ENCODE measurements at places on chromosomes 6 and 20. TPM values are rescaled to one million over a fixed set of nuclear protein-coding genes. Genes with fewer than 3 reads are reported as not detected.

Gene ZBP1
- not detected for total RNA-seq

Gene MED20
- total RNA-seq = 24.5 TPM

Gene POPDC3
- 29.2 TPM for total RNA-seq

Gene SCRT2
- not detected for total RNA-seq

Gene GSTA2
- not detected for total RNA-seq

Gene OPN5
- total RNA-seq = not detected

Gene C4B
- total RNA-seq = 8.8 TPM

Gene WFDC5
- not detected for total RNA-seq

GRCh38 chr6:23533944-23534343 is 592.1 kb upstream of the NRSN1 start:
- no peaks in the 10 kb centered on the region for H3K36me3 ChIP-seq
- no peak overlapping the region for H3K4me3 ChIP-seq
- DNase-seq = no peak
- H3K27ac ChIP-seq = no peak overlapping the region

- DNase-seq = no peak
- H3K4me1 ChIP-seq = peaks cover 17% of the 10 kb centered on the region
- H3K27ac ChIP-seq = no peak overlapping the region
- H3K27me3 ChIP-seq = no peaks in the 10 kb centered on the region
- no peaks in the 10 kb centered on the region for H3K36me3 ChIP-seq
- no peak overlapping the region for H3K4me3 ChIP-seq
Measured at GRCh38 chr20:1334370-1334731, 5.4 kb upstream of the SDCBP2 start.

GRCh38 chr20:12306107-12306506 is 388.4 kb downstream of the BTBD3 start:
- no peak overlapping the region for H3K4me3 ChIP-seq
- no peak overlapping the region for H3K27ac ChIP-seq
- H3K4me1 ChIP-seq = no peaks in the 10 kb centered on the region
- no peaks in the 10 kb centered on the region for H3K27me3 ChIP-seq

GRCh38 chr6:21987501-21987957 is 309.3 kb downstream of the PRL start:
- H3K27ac ChIP-seq = no peak overlapping the region
- no peak for DNase-seq
- H3K4me1 ChIP-seq = peaks cover 4% of the 10 kb centered on the region
- H3K36me3 ChIP-seq = no peaks in the 10 kb centered on the region

DNA sequence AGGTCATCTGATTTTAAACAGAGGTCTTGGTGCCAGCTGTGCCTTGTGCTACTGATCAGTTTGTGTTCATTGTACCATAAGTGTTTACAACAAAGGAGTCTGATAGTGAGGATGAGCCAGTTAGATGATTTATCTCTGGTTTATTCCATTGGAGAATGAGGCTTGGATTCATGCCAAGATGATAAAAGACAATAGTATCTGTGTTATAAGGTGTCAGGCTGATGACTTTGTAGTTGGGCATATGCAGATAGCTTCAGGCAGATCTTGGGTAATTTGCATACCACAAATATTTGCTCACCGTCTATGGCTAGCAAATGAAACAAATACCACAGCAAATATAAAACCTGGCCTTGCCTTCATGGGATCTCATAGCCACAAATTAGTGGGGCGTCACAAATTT is 43.3 kb upstream of the PHACTR2 start:
- H3K4me3 ChIP-seq = no peak overlapping the region
- no peaks in the 10 kb centered on the region for H3K36me3 ChIP-seq
- no peaks in the 10 kb centered on the region for H3K27me3 ChIP-seq
- no peak overlapping the region for H3K27ac ChIP-seq

GRCh38 chr20:38620441-38620840 is 18.8 kb downstream of the ARHGAP40 start:
- H3K4me3 ChIP-seq = no peak overlapping the region
- H3K36me3 ChIP-seq = no peaks in the 10 kb centered on the region
- DNase-seq = no peak
- peaks cover 2% of the 10 kb centered on the region for H3K27me3 ChIP-seq
- H3K27ac ChIP-seq = no peak overlapping the region

DNA sequence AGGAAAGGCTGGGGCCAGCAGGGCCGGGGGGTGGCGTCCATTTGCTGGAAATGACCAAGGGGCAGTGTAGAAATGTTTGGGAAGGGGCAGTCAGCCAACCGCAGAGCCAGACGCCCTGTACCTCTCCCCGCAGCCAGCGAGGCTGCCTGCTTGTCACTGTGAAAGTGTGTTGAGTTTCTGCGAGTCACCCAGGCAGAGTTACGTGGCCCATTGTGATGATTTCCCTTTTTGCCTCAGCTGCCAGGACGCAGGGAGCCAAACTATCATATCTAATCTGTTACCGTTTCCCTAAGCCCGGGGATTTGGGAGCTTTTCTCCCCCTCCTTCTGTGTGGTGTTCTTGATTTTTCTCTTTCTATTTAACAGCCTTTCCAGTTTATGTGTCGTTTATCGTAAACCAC is 67.9 kb upstream of the STX16 start:
- H3K4me1 ChIP-seq = no peaks in the 10 kb centered on the region
